ENCODE measurements at places on chromosomes 11 and 22.

GRCh38 chr11:61896665-61897386 is 5.5 kb upstream of the FADS3 start:
- no peak for DNase-seq

DNA sequence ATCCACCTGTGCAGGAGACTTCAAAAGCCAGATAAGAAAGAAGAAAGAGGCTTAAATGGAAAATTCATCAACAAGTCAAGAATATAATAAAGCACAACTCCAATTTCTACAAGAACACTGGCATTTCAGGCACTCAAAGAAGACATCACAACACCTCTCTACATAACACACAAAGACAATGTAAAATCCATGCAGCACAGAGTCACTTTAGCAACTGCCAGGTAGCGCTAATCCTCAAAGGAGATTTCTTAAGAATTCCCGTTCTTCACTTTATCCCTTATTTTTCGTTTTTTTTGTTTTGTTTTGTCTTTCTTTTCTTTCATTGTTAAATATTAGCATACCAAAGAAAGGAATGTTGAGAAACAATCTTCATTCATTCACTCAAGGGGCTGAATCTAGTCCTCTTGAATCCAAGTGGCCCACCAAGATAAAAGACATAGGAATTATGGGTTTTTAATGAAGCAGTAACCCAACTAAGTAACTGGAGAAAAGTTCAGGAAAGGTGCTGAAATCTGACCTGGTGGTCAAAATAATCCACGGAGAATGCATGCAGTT is 95.0 kb downstream of the CADM1 start:
- DNase-seq, result no peak

- no peak for DNase-seq
These were observed 19.1 kb upstream of the KCNJ11 start for GRCh38 chr11:17407575-17407974.

DNA sequence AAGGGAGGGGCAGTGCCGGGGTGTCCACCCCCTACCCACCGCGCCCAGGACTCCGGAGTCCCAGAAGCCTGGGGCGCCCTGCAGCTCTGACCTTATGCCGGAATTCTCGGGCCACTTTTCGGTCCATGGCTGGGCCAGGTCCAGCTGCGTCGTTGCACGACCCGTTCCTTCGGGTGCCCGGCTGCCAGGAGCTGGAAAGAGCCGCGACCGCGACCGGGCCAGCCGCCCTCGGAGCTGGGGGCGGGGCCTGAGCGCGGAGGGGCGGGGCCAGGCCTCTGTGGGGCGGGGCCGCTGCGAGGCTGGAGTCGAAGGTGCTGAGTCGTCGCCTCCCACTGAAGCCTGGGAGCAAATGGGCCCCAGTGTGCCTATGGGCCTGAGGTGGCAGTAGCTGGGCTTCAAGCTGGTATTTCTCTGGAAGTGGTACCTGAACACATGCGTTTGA is at the start of gene USH1C:
USH1C (minus strand) TSS at position 236 of the 442 bp plus-strand sequence; CDS start at position 127, 109 bp downstream.
- peak; percentile 92 for DNase-seq

GRCh38 chr11:1139441-1140083 is 18.2 kb upstream of the MUC5AC start:
- peak; percentile 5 for DNase-seq

DNA sequence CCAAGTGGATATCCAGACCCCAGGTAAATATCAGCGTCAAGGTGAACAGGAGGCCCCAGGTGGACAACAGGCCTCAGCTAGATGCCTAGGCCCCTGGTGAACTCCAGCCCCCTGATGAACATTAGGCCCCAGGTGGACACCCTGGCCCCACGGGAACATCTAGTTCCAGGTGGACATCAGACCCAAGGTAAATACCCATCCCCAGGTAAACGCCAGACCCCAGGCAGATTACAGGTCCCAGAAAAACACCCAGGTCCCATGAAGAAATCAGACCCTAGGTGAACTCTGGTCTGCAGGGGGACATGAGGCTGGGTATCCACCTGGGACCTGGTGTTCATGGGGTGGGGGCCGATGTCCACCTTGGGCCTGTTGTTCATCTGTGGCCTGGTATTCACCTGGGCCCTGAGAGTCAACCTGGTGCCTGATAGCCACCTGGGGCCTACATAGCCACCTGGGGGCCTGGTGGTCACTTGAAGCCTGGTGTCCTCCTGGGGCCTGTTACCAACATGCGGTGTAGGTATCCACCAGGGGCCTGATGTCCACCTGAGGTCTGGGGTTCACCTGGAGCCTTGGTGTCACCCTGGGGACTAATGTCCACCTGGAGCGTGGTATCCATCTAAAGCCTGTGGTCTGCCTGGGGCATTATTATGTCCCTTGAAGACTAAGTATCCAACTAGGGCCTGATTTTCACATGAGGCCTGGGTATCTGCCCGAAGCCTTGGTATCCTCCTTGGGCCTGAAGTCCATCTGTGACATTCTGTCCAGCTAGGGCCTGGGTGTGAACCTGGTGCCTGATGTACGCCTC is 56.8 kb upstream of the SEPTIN5 start:
- DNase-seq, result no peak

DNA sequence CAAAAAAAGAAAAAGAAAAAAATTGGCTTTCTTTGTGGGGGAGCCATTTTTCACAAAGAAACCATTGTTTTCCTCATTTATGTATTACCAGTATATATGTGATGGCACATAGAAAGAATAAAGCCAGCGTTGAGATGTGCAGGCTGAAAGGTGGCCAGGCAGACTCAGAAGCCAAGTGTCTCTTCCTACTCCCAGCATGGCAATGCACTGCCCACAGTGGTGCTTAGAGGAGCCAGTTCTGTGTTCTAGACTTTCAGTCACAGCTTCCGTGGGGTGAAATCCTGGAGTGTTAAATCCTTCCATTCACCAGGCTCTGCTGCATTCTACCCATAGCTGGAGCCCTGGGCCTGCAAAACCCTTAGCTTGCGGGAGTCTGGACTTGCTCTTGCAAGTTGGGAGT is 18.9 kb downstream of the SNAP29 start:
- DNase-seq, result no peak

DNA sequence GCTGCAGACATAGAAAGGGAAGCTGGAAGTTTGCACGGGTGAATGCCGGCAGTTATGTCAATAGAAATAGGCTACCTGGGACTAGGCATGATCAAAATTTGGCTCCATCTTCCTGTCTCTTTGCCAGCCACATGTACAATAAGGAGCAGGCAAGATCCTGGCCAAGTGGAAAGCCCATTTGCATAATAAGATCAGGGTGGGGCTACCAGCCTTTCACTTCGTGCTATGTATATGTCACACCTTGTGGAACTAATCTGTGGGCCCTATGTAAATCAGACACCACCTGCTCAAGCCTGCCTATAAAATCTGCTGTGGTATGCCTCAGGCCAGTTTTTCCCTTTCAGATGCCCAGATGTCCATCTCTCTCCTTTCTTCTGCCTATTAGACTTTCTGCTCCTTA is 79.3 kb upstream of the DRD2 start:
- no peak for DNase-seq

GRCh38 chr11:88475991-88476418 is 138.5 kb upstream of the CTSC start:
- no peak for DNase-seq

- no peak for DNase-seq
These were observed 607 bp downstream of the DMC1 start for GRCh38 chr22:38569181-38569971.

DNA sequence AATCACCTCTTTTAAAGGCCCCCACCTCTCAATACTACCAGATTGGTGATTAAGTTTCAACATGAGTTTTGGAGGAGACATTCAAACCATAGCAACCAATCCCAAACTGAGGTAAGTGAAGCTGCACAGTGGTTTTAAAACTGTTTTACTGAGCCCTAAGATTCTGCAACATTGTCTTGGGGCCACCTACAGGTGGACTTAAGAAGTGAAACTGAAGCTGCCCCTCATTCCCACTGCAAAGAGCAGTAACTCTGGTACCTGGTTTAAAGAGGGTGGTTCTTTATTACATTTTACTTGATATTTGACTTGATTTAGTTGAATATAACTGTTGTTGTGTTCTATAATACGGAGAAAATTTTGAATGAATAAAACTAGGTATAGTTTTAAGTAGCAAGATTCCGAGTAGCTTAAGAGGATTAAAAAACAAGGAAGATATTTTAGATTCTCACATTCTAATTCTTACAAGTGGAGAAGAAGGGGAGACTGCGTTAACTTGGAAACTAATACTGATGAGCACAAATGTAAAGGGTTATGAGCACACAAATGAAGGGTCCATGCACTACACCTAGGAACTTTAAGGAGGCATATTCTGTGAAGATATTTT is 26.7 kb downstream of the SYT9 start:
- no peak for DNase-seq

GRCh38 chr11:102119997-102120396 is 9.8 kb downstream of the YAP1 start:
- DNase-seq, result no peak

DNA sequence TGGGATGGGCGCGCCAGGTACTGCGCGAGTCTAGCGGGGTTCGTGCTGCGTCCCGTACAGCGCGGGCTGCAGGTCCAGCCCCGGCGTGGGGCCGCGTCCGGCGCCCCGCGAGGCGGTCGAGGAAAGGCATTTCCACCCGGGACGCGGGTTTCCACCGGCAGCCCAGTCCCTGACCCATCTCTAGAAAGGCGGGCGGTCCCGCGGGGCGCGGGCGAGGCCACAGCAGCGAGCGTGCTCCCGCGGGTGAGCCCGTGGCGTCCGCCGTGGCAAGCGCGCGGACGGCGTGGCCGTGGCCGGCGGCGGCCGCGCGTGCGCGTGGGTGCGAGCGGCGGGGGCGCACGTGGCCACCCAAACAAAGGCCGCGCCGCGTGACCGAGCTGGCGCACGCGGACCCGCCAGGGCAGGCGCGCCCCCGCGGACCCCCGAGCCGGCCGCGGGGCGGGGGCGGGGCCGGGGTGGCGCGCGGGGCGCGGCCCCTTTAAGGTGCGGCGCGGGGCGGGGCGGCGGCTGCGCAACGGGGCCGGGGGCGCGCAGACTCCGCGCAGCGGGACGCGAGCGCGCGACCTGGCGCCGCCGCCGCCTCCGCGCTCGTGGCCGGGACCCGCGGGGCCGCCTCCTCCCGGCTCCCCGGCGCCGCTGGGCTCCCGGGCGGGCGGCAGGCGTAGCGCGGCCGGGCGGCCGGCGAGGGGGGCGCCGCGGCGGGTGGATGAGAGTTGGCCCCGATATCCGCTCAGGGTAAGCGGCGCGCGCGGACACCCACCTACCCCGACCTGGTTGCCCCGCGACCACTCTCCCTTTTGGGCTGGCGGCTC is 39.3 kb upstream of the CELSR1 start:
- DNase-seq, result peak; percentile 80

DNA sequence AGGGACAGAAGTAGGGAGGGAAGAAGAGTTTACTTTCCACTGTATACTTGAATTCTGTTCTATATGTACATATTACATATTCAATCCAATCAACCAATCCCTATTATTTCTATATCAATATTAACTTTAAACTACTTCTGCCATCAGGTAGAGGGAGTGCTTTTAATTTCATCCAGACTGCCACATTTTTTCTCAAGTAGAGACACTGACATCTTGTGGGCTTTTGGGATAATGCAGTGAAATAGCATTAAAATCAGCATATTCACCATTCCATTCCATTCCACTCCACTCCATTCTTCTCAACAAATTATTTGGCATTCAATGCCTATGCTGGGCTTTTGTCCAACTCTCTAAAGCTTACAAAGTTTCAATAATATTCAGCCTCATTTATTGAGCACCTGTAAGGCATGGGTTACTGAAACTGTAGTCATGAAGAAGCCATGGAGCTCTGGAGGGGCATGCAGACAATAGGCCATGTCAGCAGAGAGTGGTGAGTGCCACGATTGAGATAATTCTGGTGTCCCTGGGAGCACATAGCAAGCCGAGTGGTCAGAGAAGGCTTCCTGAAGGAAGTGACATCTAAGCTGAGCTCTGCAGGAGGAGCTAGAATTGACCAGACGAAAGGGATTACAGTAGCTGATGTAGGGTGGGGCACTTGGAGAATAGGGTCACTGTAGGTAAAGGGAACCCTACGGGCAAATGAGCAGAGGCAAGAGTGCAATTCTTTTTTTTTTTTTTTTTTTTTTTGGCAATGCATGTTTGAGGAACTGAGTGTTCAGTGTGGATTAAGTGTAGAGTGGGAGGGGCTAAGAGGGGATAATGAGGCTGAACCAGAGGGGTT is 12.8 kb upstream of the CLPB start:
- DNase-seq, result no peak

DNA sequence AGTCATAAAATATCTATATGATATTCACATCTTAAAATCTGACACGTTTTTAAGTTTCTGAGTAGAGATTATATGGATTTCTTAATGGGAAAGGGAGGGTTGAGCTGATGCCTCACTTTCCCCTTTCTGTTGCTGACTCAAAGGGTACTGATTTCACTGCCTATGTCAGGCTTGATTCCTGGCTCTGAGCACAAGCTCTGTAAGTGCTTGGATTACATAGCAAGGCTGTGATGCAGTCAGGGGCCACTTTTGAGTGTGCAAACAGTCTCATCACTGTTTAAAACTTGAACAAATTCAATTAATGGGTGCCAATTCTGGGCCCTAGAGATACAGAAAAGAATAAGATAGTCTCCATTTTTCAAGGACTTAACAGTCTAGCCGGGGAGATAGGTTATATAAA is 14.4 kb downstream of the ATXN10 start:
- DNase-seq, result no peak

DNA sequence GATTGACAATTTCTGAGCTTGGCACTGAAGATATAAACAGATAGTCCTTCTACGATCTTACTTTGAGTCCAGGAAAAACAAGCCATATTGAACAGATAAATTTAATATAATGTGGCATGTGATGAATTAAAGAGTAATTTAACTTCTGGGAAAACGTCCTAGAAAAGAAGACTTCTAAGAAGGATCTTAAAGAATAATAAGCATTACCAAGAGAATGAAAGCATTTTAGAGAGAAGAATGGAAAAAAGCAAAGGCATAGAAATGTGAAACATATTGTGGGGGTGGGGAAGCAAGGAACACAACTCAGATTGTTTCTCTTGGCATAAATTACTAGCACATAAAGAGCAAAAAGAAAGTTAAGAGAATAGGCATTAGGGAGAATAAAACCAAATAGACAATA is 5.4 kb downstream of the DDIAS start:
- DNase-seq, result no peak

GRCh38 chr11:27029966-27030365 is 10.6 kb upstream of the BBOX1 start:
- DNase-seq, result no peak

DNA sequence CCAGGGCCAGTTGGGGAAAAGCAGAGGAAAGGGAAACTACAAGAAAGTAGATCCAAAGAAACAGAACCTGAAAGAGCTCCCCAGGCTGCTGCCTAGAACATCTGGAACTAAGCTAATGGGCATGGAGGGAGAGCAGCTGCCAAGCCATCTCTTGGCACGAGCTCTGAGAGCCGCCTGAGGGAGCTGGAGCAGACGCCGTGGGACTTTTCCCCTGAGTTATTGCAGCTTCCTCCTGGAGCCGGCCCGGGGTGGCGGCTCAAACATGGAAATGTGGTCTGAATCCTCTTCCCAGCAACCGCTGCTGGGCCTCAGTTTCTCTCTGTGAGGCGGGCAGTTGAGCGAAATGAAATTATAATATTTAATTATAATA is 41.8 kb downstream of the LIF start:
- DNase-seq, result no peak

DNA sequence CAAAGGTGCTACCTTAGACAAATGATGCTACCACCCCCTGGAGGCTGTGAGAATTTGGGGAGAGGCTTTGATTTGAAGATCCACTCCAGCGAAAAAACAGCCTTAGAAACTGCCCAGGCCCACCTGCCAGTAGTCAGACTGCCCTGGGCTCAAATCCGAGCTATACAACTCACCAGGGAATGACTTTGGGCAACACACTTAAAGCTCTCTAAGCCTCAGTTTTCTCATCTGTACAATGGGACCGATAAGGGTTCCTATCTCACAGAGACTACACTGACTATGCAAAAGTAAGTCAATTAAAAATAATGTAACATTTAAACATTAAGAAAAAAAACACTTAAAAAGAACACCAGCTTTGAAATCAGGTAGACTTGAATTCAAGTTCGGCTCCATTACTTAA is 19.9 kb downstream of the VWCE start:
- DNase-seq, result no peak

Data from Peyer's patch (tissue), 4 donors.